ENCODE measurements at places on chromosomes 2 and 18. TPM values are rescaled to one million over a fixed set of nuclear protein-coding genes. Genes with fewer than 3 reads are reported as not detected.

GRCh38 chr2:233982421-233983121 lies 65.4 kb downstream of the TRPM8 start:
- no peaks in the 10 kb centered on the region for H3K36me3 ChIP-seq
- peak overlapping the region; percentile 65 for H3K27ac ChIP-seq
- peaks cover 32% of the 10 kb centered on the region for H3K4me1 ChIP-seq

DNA sequence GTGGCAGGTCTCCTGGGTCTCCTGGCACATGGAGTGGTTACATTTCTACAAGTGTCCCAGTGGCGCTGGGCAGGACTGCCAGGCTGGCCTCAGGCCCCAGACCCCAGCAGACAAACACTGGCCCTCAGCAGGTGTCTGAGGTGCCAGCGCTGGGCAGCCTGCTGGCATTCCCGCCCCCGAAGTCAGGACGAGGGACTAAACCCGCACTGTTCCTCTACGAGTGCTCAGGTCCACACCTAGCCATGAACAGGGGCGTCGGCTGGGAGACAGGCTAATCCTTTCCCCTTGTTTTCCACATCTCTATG lies 12.8 kb downstream of the SNED1 start:
- DNase-seq = no peak
- H3K4me1 ChIP-seq = peaks cover 19% of the 10 kb centered on the region
- H3K36me3 ChIP-seq = no peaks in the 10 kb centered on the region
- H3K4me3 ChIP-seq = no peak overlapping the region
- H3K27me3 ChIP-seq = no peaks in the 10 kb centered on the region
- no peak overlapping the region for H3K27ac ChIP-seq

DNA sequence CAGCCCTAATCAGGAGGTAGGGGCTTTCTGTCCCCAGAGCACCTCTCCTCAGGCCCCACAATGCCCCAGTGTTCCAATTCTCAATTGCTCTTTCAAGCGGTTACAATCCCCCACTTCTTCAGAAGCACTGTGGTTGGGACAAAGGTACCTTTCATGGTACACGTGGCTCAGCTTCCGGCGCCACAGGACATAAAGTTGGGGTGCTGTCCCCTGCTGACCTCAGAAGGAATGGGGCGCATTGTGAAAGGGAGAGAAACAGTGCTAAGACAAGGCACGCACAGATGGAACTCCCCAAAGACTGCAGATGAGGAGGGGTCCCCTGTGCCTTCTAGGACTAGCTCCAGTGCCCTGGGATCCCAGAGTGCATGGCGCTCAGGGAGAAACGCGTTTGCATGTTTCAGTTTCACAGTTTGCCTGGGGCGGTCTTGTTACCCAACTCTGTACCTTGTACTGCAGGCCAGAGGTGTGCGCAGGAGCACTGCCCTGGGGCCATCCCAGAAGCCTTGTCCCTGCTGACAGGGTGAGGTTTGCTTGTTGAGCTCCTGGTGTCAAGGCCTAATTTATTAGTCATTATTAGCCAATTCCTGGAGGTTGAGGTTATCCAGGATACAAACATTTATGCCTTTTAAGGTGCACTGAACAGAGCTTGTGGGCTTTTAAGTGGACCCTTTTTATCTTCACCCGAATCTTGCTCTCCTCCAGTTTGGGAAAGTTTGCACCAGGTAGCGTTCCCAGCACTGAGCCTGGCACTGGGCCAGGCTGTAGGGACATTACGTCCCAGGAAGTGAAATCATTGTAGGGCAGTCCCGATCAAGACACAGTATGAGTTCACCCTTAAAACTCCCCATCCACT lies 7.6 kb downstream of the CNDP1 start:
- no peak overlapping the region for H3K4me3 ChIP-seq
- no peaks in the 10 kb centered on the region for H3K27me3 ChIP-seq
- no peak for DNase-seq
- H3K27ac ChIP-seq = no peak overlapping the region
- H3K4me1 ChIP-seq = peaks cover 5% of the 10 kb centered on the region

- H3K4me3 ChIP-seq = peak overlapping the region; percentile 86
- H3K27me3 ChIP-seq = no peaks in the 10 kb centered on the region
- H3K4me1 ChIP-seq = peaks cover 42% of the 10 kb centered on the region
- peak; percentile 66 for DNase-seq
- peak overlapping the region; percentile 100 for H3K27ac ChIP-seq
These were observed 144.9 kb downstream of the TGIF1 start for GRCh38 chr18:3594760-3595368.

DNA sequence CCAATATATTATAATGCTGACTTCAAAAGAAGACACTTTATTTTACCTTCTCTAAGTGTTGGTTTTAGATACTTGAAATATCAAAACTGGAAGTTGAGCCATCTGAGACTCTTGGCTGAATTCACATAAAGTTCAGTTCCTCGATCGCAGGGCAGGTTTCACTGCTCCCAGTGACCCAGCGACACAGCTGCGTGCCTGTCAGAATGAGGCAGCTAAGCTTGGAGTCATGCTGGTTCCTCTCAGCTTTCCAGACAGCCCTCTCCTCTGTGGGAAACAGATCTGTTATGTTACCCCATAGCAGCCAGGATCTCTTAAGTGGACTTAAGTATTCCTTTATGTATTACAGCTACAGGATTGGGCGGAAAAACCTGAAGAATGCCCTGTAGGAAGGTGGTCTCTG lies 142.8 kb upstream of the ALPP start:
- no peaks in the 10 kb centered on the region for H3K36me3 ChIP-seq
- H3K27me3 ChIP-seq = no peaks in the 10 kb centered on the region
- no peak overlapping the region for H3K27ac ChIP-seq
- DNase-seq = no peak

The RAPGEF4 gene
- total RNA-seq = 2.2 TPM

GRCh38 chr18:2590303-2590702 lies 18.9 kb downstream of the NDC80 start:
- H3K4me3 ChIP-seq = no peak overlapping the region
- H3K4me1 ChIP-seq = peaks cover 20% of the 10 kb centered on the region
- no peak overlapping the region for H3K27ac ChIP-seq
- H3K36me3 ChIP-seq = peaks cover 6% of the 10 kb centered on the region

DNA sequence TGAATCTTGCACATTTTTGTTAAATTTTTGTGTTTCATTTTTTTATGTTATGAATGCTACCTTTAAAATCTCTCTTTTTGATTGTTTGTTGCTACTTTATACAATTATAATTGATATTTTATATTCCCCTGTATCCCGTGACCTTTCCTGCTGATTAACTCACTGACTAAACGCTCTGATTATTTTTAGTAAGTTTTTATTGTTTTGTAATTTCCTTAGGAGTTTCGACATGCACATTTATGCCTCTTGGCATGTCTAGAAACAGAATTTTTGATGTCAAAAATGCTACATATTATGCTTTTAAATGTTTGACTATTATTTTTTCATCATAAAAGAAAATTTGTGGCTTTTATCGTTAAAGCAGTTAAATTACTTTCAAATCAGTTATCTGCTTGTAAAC lies 1131.6 kb upstream of the TMEFF2 start:
- no peaks in the 10 kb centered on the region for H3K4me1 ChIP-seq
- no peak overlapping the region for H3K4me3 ChIP-seq
- no peaks in the 10 kb centered on the region for H3K36me3 ChIP-seq
- no peaks in the 10 kb centered on the region for H3K27me3 ChIP-seq
- H3K27ac ChIP-seq = no peak overlapping the region

The THSD7B gene
- total RNA-seq = not detected

DNA sequence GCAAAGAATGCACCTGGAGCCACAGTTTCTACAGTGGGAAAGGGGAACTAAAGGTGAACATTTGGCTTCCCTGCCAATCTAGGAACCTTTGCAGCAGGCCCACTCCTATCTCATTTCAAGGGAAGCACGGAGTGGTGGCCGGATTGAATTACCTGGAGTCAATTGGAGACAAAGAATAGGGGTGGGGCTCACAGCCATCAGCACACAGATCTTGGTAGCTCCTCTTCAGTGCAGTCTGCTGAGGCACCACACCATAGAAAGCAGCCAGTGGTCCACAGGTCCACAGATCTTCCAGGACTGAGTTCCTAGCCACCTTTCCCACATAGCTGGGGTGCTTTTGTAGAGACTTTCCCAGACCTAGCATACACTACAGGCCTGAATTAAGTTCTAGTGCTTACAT lies 43.5 kb upstream of the NXPH2 start:
- no peaks in the 10 kb centered on the region for H3K36me3 ChIP-seq
- H3K27me3 ChIP-seq = peaks cover 5% of the 10 kb centered on the region
- no peaks in the 10 kb centered on the region for H3K4me1 ChIP-seq
- H3K27ac ChIP-seq = no peak overlapping the region
- no peak for DNase-seq

DNA sequence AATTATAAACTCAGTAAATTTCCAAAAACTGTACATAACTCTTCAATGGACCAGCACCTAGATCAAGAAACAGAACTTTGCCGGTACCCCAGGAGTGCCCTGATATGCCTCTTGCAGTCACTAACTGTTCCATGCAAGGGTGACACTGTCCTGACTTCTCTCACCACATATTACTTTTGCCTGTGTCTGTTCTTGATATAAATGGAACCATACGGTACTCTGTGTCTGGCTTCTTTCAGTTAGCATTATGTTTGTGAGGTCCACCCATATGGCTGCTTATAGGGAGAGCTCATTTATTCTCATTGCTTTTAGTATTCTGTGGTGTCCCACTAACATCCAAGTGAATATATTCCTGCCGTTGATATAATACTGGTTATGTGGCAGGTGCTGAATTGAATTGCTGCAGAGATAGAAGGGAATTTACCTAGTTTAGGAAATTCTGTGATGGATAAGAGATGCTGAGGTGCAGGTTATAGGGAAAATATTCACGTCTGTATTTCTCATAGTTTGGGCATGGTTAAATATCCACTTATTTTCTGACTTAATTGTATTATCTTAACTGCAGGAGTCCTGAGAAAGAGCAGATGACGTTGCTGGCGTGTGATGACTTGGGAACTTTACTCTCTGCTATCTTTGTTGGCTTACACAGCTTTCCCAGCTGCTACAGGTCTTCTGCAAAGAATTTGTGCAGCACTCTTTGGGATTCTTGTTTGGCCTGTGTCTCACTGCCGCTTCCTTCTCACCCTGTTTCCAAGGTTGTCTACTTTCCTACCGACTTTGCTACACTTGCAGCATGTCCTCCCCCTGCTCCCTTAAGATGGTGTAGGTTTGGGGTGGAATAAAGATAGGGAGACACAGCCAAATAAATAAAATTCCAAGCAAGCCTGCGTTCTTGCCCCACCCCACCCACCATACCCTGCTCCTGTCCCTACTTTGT lies 107.9 kb downstream of the MAP4K4 start:
- H3K36me3 ChIP-seq = no peaks in the 10 kb centered on the region
- H3K4me1 ChIP-seq = peaks cover 64% of the 10 kb centered on the region
- peak overlapping the region; percentile 72 for H3K27ac ChIP-seq
- H3K27me3 ChIP-seq = no peaks in the 10 kb centered on the region
